ENCODE measurements at places on chromosomes 11 and 22.
A peak's percentile ranks its signal among the peaks of the same experiment; 100 is the strongest.

GRCh38 chr11:86888164-86889000 lies 66.8 kb downstream of the FZD4 start:
- DNase-seq: peak; percentile 71

- DNase-seq: no peak
Measured at GRCh38 chr22:17243524-17243923, 24.3 kb upstream of the ADA2 start.

GRCh38 chr11:120185706-120186455 lies 25.0 kb upstream of the OAF start:
- no peak for DNase-seq

DNA sequence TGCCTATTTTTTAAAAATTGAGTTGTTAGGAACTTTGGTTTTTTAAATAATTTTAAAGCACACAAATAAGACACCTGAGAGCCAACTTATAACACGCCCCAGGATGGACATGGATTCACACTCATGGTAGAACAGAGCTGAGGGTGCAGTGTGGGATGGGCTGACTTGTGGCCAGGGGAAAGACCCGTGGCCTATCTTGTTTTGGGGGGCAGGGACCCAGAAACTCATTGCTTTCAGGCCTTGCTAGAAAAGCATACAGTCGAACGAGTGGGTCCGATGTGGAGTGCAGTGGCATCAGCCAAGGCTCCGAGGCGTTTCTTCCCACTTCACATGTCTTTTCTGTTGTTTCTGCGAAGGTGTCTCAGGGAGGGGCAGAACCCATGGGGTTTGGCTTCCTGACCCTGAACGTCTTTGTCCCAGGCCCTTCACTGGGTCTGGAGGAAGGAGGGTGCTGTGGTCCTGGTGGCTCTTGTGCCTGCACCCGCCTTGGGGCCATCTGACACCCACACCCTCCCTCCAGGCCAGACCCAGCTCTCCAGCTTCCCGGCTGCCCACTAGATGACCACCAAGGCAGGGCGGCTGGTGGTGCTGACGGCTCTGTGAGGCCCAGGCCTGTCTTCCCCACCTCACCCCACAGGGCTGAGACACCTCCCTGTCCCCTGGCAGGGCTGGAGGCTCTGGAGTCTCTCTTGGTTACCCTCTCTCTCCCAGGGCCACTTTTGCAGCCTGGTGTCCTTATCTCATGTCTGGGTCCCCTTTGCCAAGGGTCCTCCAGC lies 120.8 kb downstream of the KCNQ1 start:
- no peak for DNase-seq

DNA sequence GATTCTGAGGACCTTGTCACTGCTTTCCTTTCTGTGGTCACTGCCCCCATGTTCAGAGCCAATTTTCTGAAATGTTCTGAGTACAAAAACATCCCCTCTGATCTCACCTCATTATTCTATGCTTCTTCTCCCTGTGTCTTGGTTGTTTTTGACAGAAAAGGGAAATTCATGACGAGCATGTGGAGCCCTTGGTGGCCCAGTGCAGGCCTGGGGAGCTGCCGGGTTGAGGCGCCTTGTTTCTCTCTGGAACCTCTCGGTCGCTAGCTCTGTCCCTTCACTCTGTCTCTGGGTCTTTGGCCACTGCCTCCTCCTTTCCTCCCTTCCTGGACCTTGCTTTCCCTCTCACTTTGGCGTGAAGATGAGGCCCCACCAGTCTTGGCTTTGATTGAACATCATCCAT lies 63.0 kb upstream of the THY1 start:
- no peak for DNase-seq

DNA sequence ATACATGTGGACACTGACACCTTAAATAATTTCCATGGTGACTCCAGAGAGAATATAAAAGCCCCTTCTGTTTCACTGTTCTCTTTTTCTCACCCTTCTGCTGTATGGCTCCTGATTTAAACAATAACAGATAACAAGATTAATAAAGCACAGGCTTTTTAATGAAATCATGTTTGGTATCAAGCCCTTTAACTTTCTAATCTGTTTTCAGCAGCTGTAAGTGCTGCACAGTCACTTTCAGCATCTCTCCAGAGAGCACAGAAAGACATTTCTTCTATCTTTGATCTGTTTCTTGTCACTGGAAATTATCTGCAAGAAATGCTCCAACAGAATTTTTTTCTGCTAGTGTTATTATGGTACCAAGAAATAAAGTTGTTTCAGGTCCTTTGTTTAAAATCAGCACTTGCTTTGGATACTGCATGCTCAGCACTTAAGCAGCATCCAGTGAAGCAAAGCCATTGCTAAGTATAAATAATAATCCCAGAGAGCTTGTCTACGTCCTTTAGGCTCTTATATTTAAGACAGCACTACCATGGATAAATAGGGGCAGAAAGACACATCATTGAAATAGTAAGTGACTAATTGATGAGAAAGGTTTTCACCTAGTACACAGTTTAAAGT lies 134.2 kb upstream of the CARD18 start:
- no peak for DNase-seq

GRCh38 chr11:112962579-112963367 lies 1.6 kb downstream of the NCAM1 start:
- DNase-seq: no peak
